ENCODE measurements at places on chromosomes 7 and 10. TPM values are rescaled to one million over a fixed set of nuclear protein-coding genes. Genes with fewer than 3 reads are reported as not detected.

HOXA6 gene
- total RNA-seq, result not detected

CAV2 gene
- 225 TPM for total RNA-seq

ARL4A gene
- total RNA-seq, result 75.5 TPM

TSPAN12 gene
- 7.0 TPM for total RNA-seq

SAMD9L gene
- total RNA-seq, result under 0.01 TPM

OR2A7 gene
- 1.7 TPM for total RNA-seq

MRC1 gene
- total RNA-seq, result 0.21 TPM

ZNF365 gene
- 3.4 TPM for total RNA-seq

C10orf105 gene
- not detected for total RNA-seq

AKR1D1 gene
- total RNA-seq, result not detected

FGFBP3 gene
- total RNA-seq, result not detected

CUBN gene
- 0.85 TPM for total RNA-seq

CALHM2 gene
- total RNA-seq, result 0.72 TPM

ABLIM1 gene
- total RNA-seq, result 63.4 TPM

FAM25A gene
- total RNA-seq, result 10.8 TPM

HOXA5 gene
- total RNA-seq, result 0.43 TPM

TDRD1 gene
- 1.4 TPM for total RNA-seq

MRM2 gene
- 17.3 TPM for total RNA-seq

CHPF2 gene
- 47.0 TPM for total RNA-seq

SNX10 gene
- 1.1 TPM for total RNA-seq

CYTH3 gene
- 28.0 TPM for total RNA-seq

SLC25A40 gene
- 3.8 TPM for total RNA-seq

EN2 gene
- total RNA-seq, result not detected

DOCK4 gene
- 10.6 TPM for total RNA-seq

POLR2J2 gene
- total RNA-seq, result 0.43 TPM

FXYD4 gene
- not detected for total RNA-seq

PNLIPRP2 gene
- not detected for total RNA-seq

CH25H gene
- total RNA-seq, result not detected

PAX2 gene
- 0.96 TPM for total RNA-seq

CRHR2 gene
- not detected for total RNA-seq

BTBD16 gene
- not detected for total RNA-seq

CYP2C19 gene
- total RNA-seq, result not detected

OR2A42 gene
- not detected for total RNA-seq
